ENCODE measurements at places on chromosomes 11 and 22.

DNA sequence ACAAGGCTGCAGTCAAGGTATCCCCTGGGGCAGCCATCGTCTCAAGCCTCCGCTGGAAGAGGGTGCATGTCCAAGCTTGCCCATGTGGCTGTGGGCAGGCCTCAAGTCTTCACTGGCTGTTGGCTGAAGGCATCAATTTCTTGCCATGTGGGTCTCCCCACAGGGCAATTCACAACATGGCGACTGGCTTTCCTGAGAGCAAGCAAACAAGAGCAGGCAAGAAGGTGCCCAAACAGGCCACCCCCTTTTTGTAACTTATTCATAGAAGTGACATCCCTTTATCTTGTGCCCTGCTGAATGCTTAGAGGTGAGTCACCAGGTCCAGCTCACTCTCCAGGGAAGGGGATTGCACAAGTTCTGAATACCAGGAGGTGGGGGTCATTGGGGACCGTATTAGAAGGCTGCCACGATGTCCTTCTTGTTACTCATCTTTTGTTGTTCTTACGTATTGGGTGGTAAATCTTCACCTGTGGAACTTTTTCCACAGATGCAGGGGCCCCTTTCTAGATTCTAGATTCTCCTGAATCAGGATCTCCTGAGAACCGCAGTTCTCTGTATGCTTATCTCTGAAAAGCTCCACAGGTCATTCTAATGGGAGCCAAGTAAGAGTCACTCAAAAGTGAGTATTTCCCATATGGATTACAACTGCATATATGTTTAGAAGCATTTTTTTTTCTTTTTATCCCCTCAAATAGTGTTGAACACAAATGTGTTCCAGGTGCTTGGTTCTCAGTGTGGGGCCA is 44.2 kb upstream of the MICAL2 start:
- no peak for DNase-seq

DNA sequence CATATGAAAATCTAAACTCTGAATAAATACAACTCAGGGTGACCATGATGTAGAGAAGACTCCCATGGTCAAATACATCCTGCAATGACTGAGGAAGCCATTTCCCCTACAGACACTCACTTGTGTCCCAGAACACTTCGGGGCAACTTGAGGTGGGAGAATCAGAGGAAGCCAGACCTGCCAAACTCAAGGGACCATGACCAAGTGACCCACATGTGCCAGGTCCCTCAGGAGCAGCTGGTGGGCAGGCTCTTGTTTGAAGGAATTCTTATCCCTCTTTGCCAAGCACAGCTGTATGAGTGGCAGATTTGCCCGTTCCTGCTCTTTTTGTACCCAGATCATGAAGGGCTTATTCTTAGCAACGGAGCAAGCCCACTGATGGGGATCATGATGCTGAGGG is 17.8 kb downstream of the SPATA19 start:
- DNase-seq, result no peak

GRCh38 chr22:41907436-41908401 is 7.2 kb downstream of the SHISA8 start:
- DNase-seq, result no peak

DNA sequence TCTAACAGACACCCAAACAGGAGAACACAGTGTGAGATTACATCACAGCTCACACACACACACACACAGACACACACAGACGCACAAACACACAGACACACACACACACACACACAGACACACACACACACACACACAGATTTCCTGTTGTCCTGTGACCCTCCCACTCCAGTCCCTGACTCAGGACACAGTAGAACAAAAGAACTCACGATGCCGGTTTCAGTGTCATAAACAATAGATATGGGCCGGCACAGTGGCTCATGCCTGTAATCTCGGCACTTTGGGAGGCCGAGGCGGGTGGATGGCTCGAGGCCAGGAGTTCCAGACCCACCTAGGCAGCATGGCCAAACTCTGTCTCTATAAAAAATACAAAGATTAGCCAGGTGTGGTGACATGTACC is 13.8 kb upstream of the KAT5 start:
- no peak for DNase-seq
